ENCODE measurements at places on chromosomes 2 and 18. TPM values are rescaled to one million over a fixed set of nuclear protein-coding genes. Genes with fewer than 3 reads are reported as not detected.
A peak's percentile ranks its signal among the peaks of the same experiment; 100 is the strongest.

Gene CRYGC
- not detected for polyA plus RNA-seq

DNA sequence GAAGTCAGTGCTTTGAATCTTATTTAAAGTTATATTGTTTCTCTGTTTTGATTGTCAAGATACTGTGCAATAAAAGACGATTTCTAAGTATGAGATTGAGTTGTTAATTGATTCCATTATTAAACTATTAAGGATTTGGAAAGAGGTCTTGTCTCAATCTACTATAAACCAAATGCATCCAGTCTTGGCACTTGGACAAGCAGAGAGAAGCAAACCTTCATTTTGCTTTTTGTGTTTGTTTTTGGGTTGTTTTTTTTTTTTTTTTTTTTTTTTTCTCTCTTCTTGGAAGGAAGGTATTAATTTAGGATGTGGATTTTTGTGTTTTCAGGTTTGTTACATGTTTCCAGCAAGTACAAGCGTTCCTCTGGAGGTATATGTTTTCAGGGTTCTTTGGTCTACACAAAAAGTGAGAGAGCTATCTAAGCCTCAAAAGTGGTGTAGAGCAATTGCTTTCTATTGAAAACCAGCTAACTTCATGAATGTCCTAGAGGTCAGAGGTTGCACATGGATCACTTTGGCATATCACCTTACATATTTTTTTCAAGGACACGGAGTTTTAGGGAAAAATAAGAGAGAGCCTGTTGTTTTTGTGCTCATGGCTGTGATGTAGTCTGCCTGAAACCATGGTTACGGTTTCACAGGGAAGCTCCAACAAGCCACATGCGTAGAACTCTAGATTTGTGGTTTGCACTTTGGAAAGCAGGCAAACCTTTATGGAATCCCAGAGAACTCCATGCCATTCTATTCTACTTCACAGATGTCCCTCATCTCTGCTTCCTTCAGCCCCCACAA is 1.8 kb downstream of the PRKCE start:
- no peak for DNase-seq

DNA sequence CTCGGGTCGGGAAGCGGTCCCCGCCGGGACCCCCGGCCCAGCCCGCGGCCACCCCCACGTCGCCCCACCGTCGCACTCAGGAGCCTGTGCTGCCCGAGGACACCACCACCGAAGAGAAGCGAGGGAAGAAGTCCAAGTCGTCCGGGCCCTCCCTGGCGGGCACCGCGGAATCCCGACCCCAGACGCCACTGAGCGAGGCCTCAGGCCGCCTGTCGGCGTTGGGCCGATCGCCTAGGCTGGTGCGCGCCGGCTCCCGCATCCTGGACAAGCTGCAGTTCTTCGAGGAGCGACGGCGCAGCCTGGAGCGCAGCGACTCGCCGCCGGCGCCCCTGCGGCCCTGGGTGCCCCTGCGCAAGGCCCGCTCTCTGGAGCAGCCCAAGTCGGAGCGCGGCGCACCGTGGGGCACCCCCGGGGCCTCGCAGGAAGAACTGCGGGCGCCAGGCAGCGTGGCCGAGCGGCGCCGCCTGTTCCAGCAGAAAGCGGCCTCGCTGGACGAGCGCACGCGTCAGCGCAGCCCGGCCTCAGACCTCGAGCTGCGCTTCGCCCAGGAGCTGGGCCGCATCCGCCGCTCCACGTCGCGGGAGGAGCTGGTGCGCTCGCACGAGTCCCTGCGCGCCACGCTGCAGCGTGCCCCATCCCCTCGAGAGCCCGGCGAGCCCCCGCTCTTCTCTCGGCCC is 13.6 kb downstream of the SPEG start:
- no peak for DNase-seq

- peak; percentile 84 for DNase-seq
These were observed 109.5 kb downstream of the RNF144A start for GRCh38 chr2:7026742-7027141.

- no peak for DNase-seq
These were observed 278.3 kb upstream of the CYP26B1 start for GRCh38 chr2:72425996-72426395.

DNA sequence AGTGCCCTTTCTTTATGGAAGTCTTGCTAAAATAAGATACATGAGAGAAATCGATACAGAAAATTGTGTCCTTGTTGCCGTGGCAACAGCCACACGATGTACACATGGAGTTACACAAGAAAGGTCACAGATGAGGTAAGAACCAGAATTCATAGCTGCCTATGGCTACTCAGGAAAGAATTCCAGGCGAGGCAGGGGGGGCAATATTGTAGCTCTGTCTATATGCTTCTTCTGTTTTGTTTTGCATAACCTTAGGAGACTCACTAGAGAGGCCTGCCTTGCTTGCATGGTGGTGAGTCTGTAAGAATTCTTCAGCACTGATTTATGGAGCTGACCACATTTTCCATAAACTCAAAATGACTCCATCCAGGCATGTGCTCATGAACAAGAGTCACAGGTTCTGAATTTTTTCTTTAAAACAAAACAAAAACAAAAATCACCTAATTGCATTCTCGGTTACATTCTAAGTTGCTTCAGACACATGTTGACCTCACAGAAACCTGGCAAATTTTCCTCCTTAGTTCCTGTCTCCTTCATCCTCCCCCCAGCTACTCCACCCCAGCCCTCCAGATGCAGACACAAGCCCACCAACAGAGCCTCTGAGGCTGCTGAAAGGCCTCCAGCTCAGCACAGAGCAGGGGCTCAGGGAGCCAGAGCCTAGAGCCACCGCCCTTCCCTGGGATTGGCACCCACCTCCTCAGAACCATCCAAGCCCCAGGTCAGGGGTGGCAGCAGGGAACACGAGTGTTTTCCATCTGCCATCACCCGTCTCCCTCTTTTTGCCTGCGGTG is 183.5 kb downstream of the ANTXR1 start:
- DNase-seq: no peak

Gene MATN3
- 16.7 TPM for polyA plus RNA-seq

Gene PARD3B
- polyA plus RNA-seq: 32.0 TPM

GRCh38 chr2:9554921-9555296 is 721 bp downstream of the ADAM17 start:
- peak; percentile 55 for DNase-seq

GRCh38 chr2:176833671-176834070 is 378.9 kb upstream of the HNRNPA3 start:
- no peak for DNase-seq

- no peak for DNase-seq
These were observed 195.5 kb upstream of the CYRIA start for GRCh38 chr2:16861111-16861510.

GRCh38 chr18:78859686-78860085 is 119.9 kb upstream of the SALL3 start:
- DNase-seq: no peak

DNA sequence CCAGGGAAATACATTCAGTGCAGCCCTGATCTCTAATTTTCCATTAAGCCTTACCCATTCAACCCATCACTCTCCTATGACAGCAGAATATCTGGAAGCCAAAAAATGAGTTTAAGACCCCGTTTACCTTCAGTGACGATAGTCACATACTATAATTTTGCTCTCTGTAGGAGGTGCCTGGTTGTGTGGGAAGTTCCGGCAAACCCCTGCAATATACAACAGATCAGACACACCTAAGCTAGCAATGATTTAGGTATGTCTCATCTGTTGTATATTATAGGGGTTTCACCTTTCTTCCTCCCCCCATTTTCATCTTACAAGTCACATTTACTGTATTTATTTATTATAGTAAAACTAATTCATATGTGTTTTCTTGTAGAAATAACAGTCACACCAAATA is 101.7 kb downstream of the DOCK10 start:
- no peak for DNase-seq

Gene FTCDNL1
- 0.87 TPM for polyA plus RNA-seq

- no peak for DNase-seq
These were observed 114.1 kb upstream of the MYCN start for GRCh38 chr2:15826273-15826717.

DNA sequence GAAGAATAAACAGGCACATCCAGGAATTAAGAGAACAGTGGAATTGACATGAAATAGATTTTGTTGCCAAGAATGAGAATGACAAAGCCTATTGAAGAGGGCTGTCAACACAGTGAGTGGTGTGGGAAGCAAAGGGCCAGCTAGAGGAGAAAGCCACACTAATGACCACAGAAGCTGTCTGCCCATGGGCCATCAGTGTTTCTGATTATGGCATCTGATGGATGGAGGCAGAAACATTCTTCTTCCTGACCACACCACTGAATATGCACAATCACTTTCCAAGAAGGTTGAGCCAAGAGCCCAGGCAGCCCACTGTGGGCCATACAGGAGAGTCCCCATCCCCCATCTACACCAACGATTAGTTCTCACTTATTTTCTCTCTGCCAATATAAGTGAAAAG is 146.0 kb upstream of the SH3BP4 start:
- no peak for DNase-seq

DNA sequence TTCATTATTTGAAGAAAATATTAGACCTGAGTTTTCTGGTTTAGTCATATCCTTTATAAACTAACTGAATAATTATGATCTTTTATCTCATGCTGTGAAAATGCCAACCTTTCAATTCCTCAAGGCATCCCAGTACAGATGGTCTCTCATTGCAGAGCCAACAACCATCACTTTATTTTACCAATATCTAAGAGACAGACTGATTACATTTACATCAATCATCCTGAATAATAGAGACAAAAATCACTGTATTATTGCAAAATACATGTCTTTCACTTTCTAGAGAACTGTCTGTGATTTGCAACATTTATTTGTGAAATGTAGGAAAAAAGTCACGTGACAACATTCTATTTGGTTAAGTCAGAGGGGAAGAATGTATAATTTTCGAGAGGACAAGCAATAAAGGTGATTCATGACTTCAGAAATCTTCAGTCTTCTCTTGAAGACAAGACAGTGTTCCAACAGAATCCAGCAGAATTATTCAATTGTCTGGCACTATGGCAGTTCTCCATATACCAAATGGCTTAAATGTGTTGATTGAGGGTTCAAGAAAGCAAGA is 503.6 kb upstream of the SYT4 start:
- no peak for DNase-seq

- DNase-seq: no peak
These were observed 4.3 kb downstream of the SLC39A6 start for GRCh38 chr18:36124841-36125240.

- no peak for DNase-seq
These were observed 85.0 kb downstream of the MARCHF4 start for GRCh38 chr2:216287251-216287650.

DNA sequence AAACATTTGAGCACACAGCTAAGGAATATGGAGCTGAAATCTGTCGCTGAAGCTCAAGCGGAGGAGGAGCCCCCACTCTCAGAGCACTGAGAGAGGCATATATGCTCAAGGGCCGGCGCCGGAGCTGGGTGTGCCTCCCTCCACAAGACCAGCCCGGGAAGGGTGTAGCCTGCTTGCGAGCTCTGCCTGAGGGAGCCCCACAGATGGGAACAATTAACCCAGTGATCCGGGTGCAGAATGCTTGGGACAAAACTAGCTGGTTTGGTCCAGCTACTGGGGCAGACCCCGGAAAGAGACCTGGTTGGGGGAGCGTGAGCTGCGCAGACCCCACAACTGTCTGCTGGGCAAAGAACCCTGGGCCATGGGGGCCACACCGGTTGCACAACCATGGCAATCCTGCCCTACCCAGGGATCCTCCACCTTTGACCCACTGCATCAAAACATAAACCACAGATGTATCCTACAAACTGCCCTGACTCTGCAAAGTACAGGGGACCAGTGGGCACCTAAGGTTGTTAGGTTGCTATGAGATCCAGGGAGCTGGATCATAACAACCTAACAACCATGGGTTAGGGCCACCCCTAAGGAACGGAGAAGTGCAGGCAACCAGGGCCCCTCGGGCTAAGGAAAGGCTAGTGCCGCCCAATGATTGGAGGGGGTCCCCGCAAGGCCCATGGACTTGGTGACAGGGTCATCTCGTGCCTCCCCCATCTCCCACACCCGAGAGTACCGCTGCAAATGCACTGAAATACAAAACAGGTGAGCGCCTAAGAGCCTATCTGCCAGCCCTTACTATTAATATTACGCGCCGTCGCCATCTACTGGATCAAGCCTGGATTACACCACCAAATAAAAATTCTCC is 53.4 kb upstream of the SCN1A start:
- no peak for DNase-seq

GRCh38 chr2:25251422-25252273 is 83.3 kb upstream of the POMC start:
- DNase-seq: peak; percentile 44

DNA sequence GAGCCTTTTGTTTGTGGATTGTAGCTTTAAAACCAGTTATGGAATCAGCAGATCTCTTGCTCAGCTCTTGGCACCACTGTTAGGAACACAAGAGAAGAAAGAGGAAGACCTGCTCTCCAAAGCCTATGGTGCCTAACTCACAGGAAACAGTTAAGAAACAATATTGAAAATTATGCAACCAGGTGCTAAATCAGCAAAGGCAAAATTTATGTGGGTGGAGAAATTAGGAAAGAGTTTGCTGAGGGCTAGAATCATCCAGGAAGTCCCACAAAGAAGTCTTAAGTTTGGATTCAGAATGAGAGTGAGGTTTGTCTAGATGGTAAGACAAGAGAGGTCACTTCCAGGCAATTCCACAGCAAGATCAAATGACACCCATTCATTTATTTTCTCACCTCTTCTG is 49.4 kb downstream of the AOX1 start:
- no peak for DNase-seq

Gene NLRC4
- polyA plus RNA-seq: 1.0 TPM

DNA sequence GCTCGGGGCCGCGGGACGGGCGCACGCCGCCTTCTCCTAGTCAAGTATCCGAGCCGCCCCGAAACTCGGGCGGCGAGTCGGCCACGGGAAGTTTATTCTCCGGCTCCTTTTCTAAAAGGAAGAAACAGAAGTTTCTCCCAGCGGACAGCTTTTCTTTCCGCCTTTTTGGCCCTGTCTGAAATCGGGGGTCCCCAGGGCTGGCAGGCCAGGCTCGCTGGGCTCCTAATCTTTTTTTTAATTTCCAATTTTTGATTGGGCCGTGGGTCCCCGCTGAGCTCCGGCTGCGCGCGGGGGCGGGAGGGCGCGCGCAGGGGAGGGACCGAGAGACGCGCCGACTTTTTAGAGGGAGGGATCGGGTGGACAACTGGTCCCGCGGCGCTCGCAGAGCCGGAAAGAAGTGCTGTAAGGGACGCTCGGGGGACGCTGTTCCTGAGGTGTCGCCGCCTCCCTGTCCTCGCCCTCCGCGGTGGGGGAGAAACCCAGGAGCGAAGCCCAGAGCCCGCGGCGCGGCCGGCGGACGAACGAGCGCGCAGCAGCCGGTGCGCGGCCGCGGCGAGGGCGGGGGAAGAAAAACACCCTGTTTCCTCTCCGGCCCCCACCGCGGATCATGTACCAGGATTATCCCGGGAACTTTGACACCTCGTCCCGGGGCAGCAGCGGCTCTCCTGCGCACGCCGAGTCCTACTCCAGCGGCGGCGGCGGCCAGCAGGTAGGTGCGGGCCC is 617 bp downstream of the FOSL2 start:
- no peak for DNase-seq

Gene IL36RN
- polyA plus RNA-seq: not detected

- no peak for DNase-seq
These were observed 791 bp upstream of the CYRIA start for GRCh38 chr2:16666449-16666801.

GRCh38 chr18:8791171-8791651 is 85.9 kb downstream of the MTCL1 start:
- no peak for DNase-seq

Gene TLX2
- not detected for polyA plus RNA-seq

GRCh38 chr18:61154866-61155265 is 178.4 kb upstream of the CDH20 start:
- DNase-seq: no peak

Gene DYNAP
- polyA plus RNA-seq: not detected

Gene EPB41L3
- polyA plus RNA-seq: 57.8 TPM

- DNase-seq: no peak
These were observed 204.1 kb downstream of the FAM210A start for GRCh38 chr18:13522256-13522655.
